ENCODE measurements at places on chromosomes 4 and X. TPM values are rescaled to one million over a fixed set of nuclear protein-coding genes. Genes with fewer than 3 reads are reported as not detected.
A peak's percentile ranks its signal among the peaks of the same experiment; 100 is the strongest.

MFAP3L gene
- total RNA-seq = 1.6 TPM

ZNF280C gene
- total RNA-seq = 5.0 TPM

GLRB gene
- total RNA-seq = not detected

DNA sequence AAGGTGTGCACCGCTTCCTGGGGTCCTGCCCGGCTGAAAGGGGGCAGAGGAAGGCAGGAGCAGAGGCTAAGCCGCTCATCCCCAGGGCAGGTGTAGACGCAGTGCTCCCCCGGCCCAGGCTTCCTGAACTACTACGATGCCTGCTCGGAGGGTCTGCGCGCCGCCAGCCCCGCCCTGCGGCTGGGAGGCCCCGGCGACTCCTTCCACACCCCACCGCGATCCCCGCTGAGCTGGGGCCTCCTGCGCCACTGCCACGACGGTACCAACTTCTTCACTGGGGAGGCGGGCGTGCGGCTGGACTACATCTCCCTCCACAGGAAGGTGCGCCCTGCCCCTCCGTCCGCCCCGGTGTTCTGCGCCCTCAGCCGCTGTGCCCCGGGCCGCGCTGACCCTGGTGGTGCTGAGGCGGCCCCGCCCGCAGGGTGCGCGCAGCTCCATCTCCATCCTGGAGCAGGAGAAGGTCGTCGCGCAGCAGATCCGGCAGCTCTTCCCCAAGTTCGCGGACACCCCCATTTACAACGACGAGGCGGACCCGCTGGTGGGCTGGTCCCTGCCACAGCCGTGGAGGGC is 8.4 kb upstream of the SLC26A1 start:
- no peaks in the 10 kb centered on the region for H3K4me1 ChIP-seq
- no peak for DNase-seq
- H3K27ac ChIP-seq = no peak overlapping the region
- peaks cover 36% of the 10 kb centered on the region for H3K27me3 ChIP-seq

DNA sequence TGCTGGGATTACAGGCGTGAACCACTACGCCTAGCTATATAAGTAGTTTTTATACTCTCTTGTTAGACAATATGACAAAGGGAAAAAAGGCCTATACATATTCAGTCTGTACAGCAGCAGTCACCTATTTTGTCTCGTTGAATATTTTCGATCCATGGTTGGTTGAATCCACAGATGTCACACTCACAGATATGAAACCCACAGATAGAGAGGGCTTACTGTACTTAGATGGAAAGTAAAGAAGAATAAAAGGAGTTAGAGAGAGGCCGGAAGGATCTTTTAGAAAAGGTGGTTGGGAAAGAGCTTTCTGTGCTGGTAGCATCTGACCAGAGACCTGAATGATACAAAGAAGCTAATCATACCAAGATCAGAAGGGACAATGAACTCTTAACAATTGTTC is 38.3 kb upstream of the SPINK2 start:
- no peak overlapping the region for H3K4me3 ChIP-seq
- peaks cover 3% of the 10 kb centered on the region for H3K27me3 ChIP-seq
- H3K4me1 ChIP-seq = peaks cover 6% of the 10 kb centered on the region
- DNase-seq = no peak
- H3K36me3 ChIP-seq = no peaks in the 10 kb centered on the region

- H3K4me1 ChIP-seq = peaks cover 2% of the 10 kb centered on the region
- no peak overlapping the region for H3K27ac ChIP-seq
- no peak overlapping the region for H3K4me3 ChIP-seq
- H3K36me3 ChIP-seq = no peaks in the 10 kb centered on the region
- DNase-seq = peak; percentile 49
- peaks cover 2% of the 10 kb centered on the region for H3K27me3 ChIP-seq
These were observed 577 bp upstream of the GLRA2 start for GRCh38 chrX:14528629-14529289.

DNA sequence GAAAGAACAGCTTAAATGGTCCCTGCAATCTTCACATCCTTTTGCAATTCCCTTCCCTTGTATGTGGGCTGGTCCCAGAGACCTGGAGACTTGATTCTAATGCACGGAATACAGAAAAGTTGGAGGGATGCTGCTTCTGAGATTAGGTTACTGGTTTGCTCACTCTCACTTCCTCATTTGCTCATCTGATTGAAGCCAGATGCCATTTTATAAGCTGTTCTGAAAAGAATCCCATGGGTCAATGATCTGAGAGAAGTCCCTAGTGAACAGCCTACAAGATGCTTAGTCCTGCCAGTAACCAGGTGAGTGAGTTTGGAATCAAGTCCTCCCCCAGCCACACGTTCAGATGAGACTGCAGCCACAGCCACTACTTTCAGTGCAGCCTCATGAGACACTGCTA is 35.9 kb downstream of the MAGEA1 start:
- no peak overlapping the region for H3K4me3 ChIP-seq
- DNase-seq = no peak
- peaks cover 11% of the 10 kb centered on the region for H3K27me3 ChIP-seq
- H3K36me3 ChIP-seq = peaks cover 5% of the 10 kb centered on the region

DNA sequence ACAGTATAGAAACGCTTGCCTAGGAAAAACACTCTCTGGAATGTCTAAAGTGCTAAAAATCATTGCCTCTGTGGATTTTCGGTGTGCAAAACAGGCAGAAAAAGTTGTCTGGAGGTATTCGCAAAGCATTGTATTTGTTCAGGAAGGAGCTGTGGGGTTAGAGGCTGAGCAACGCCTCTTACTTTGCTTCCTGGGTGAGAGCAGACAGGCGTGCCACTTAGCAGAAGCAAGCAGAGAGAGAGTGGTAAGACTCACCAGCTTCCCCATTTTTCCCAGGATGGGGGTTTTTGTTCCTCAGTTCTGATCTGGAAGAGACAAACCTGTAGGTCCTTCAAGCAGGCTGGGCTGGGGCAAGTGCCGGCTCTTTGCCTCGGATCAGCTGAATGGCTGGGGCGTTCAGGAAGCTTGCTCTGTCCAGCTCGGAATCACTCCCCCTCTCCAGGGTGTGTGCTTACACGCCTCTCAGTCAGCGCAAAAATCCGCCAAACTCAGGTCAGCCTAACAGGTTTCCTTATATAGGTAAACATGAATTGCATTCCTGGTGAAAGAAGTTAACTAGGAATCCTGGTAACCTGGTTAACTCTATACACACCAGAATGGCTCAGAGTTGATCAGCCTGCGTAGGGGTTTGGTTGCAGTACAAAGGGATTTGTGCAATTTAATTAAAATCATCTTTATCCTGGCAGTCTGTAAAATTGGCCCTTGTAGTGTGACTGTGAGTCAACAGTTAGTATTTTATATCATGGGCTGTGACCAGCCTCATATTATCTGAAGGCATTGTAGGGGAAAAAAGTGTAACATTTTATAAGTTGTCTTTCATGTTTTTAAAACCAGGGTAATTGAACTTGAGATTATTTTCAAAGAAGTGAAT is 213.1 kb upstream of the MID1 start:
- no peak overlapping the region for H3K27ac ChIP-seq
- H3K4me3 ChIP-seq = no peak overlapping the region
- H3K4me1 ChIP-seq = no peaks in the 10 kb centered on the region

All from activated naive CD8-positive, alpha-beta T cell treated with anti-CD3 and anti-CD28 coated beads, Interleukin-2, amount 10 ng/mL, durations not matched to agents 7 days and 5 days (primary cell).